ENCODE measurements at places on chromosomes 3 and 15.

GRCh38 chr3:185758912-185759311 is 65.9 kb downstream of the IGF2BP2 start:
- DNase-seq, result no peak

GRCh38 chr15:71444866-71445590 is 329.8 kb downstream of the THSD4 start:
- no peak for DNase-seq

GRCh38 chr3:122105626-122106025 is 50.5 kb downstream of the CD86 start:
- DNase-seq, result no peak

DNA sequence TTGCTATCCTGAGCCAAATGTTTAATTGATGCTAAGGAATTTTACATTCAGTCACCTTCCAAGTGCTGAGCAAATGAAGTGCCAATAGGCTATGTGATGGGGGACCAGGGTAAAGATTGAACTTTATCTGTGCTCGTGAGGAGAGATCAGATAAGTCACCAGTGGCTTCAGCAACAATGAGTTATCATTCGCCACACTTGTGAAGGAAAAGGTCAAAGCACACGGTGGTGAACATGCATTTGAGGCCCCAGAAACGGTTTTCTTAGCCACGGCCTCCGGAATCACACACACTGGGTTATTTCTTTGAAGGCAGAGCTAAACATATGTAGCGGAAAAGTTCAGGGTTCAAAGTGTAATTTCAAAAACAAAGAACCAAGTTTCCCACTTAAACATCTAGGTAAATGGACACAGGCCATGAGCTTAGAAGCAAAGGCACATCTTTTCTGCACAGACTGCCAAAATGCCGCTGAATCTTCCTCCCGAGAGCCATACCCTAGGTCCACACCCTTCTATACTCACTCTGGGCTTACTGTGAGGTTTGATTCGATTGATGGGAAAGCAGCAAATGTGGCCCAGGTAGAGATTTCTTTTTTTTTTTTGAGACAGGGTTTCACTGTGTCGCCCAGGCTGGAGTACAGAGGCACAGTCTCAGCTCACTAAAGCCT is 268.5 kb downstream of the SHQ1 start:
- DNase-seq, result no peak

- DNase-seq, result no peak
Measured at GRCh38 chr15:82043130-82043673, 2.6 kb downstream of the MEX3B start.

GRCh38 chr15:99996660-99997059 is 263.4 kb upstream of the LYSMD4 start:
- no peak for DNase-seq

GRCh38 chr3:73547427-73548248 is 77.1 kb downstream of the PDZRN3 start:
- DNase-seq, result no peak

GRCh38 chr3:9715764-9716437 is 12.3 kb downstream of the CPNE9 start:
- DNase-seq, result peak; percentile 30

GRCh38 chr3:127456471-127457093 is 134.0 kb downstream of the TPRA1 start:
- DNase-seq, result no peak

DNA sequence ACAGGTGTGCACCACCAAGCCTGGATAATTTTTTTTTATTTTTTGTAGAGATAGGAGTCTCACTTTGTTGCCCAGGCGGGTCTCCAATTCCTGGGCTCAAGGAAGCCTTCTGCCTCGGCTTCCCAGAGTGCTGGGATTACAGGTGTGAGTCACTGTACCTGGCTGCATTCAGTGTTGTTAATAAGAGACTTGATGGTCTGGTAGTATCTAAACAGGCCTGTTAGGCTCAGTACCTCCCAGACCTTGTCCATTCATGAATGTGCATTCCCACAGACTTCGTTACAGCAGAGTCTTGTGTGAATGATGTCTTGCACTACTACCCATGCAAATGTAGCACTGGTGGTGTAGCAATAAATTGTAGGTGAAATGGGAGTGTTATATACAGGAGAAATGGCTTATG is 17.7 kb downstream of the CMTM8 start:
- no peak for DNase-seq

- no peak for DNase-seq
Measured at GRCh38 chr15:59165726-59166125, 40.9 kb upstream of the LDHAL6B start.

DNA sequence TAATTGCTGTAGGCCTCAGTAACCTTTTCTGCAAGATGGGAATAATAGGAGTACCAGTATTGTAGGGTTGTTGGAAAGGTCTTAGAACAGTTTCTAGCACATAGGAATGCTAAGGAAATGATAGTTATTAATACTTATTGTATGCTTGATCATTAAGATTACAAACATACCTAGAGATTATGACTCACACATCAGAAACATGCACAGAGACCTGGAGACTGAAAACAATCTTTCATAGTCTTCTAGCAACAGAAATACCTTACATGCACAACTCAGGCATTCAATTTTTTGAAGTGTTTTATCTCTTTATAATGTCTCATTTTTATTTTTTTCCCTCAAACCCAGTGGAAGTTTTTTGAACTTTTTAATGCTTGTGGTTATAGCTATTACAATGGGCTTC is 104.4 kb upstream of the ZBTB20 start:
- DNase-seq, result no peak

GRCh38 chr15:66868918-66869317 is 166.9 kb downstream of the SMAD6 start:
- no peak for DNase-seq

DNA sequence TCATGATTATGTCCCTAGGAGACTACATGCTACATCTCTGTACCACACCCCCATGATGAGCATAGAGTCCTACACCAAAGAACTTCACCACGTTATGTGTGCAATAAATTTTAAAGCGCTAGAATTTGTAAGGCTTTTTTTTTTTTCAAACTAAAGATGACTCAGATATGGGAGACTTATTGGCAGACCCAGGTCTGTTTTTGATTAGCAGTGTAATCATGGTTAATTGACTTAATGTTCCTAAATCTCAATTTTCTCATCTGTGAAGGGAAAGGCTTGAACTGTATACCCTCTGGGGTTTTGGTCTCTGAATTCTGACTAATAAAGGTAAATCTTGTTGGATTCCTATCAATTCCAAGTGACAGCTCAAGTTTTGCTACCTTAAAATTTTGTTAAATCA is 26.4 kb downstream of the ABI3BP start:
- no peak for DNase-seq

DNA sequence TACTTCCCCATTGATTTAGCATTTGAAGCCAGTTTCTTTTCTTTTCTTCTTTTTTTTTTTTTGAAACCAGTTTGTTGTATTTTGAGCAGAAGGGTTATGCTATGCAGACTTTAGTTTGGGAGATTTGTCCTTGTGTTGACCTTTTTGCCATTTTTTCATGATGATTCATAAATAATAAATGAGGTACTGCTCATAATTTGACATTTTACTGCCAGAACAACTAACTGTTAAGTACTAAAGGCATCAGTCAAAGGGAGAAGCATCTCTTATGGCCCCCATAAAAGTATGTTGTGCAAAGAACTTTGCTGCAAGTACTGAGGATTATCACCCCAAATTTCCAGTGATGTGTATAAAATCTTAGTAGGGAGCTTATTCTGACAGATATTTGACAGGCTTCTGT is 1.7 kb upstream of the GPR87 start:
- no peak for DNase-seq

DNA sequence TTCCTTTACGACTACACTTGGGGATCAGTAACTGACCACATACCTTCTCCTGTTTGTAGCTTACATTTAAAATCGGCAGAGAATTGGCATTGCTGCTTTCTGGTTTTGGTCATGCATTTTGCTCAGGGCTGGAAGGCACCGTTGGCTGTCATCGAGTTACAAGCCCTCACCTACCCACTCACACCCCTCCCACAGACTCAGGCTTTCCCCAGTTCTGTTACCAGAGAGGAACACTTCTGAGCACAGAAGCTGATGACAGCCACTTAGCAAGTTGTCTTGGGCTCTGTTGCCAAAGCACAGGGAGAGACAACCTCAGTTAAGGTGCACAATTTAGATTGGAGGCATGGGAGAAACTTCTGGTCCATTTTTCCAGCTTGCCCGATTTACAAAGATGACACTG is 204.8 kb upstream of the TOPAZ1 start:
- DNase-seq, result no peak

- no peak for DNase-seq
Measured at GRCh38 chr3:186988806-186989205, 58.5 kb downstream of the ST6GAL1 start.

- DNase-seq, result no peak
Measured at GRCh38 chr3:25259871-25260270, 168.2 kb upstream of the RARB start.

DNA sequence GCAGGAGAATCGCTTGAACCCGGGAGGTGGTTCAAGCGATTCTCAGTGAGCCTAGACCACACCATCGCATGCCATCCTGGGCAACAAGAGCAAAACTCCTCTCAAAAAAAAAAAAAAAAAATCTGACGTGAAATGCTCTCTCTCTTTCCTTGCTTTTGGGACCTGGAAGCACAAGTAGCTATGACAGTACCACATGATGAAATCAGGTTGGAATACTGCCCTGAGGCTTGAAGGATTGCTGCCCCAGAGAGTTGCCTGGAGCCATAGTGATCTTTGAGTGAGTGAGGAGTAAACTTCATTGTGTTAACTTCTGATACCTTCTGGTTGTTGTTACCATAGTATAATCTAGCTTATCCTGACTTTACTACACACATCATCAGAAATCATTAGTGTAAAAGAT is 23.3 kb downstream of the AKAP13 start:
- no peak for DNase-seq

- no peak for DNase-seq
Measured at GRCh38 chr15:26635614-26636013, 137.3 kb downstream of the GABRB3 start.

DNA sequence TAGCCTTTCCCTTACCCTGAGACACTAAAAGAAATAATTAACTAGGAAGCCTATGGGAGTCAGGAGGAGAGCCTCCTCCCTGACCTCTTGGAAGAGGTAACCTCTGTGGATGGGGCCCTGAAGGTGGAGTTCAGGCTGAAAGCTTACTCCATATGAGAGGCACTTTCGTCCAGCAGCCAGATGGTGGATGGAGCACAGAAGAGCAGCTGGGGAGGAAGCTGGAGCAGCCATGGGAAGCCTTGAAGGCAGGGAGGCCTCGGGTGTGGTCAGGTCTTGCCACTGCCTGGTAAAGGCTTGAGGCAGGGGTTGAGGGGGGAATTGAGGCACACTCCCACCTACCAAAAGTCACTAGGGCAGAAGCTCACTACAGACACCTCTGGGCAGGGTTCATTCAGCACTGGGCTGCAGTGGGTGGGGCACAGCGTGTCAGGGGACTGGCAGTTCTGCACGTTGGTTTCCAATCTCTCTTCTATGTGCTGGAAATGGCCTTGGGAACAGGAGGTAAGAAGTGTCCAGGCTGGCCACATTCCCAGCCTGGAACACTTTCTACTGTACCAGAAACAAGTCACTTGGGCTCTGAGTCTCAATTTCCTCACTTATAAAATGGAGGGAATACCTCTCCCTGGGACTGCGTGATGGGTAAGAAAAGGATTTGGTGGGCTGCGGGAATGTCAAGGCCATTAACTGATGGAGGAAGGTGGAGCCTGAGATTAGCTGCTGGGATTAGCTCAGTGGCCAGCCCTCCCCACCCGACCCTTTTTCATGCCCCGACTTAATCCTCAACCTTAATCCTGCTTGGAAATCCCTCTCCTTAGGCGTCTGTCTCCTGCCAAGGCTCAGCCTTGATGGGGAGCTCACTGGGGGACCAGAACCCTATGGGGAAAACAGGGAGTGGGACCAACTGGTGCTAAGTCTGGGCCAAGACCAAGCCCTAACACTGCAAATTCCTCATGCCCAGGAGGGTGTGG is 5.4 kb downstream of the PCBP4 start:
- DNase-seq, result no peak

- DNase-seq, result no peak
Measured at GRCh38 chr15:32803631-32804030, 85.8 kb downstream of the GREM1 start.

- no peak for DNase-seq
Measured at GRCh38 chr3:41198526-41198925, 779 bp upstream of the CTNNB1 start.

DNA sequence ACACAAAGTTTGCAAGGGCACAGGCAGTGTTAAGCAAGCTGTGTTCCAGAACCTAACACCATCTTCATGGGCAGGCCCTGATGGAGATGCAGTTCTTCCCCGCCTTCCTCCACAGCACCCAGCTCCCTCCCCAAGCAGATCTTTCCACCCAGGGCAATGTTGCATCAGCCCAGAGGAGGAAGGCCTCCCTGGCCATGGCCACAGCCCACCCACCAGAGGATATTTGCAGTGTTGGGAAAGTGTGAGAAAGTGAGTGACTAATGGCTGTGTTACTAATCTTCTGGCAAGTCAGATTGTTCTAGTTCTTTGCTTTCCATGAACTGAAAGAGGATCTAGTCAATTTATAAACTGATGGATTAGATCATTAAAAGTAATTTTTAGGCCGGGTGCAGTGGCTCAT is 42.0 kb upstream of the ATP10A start:
- no peak for DNase-seq

DNA sequence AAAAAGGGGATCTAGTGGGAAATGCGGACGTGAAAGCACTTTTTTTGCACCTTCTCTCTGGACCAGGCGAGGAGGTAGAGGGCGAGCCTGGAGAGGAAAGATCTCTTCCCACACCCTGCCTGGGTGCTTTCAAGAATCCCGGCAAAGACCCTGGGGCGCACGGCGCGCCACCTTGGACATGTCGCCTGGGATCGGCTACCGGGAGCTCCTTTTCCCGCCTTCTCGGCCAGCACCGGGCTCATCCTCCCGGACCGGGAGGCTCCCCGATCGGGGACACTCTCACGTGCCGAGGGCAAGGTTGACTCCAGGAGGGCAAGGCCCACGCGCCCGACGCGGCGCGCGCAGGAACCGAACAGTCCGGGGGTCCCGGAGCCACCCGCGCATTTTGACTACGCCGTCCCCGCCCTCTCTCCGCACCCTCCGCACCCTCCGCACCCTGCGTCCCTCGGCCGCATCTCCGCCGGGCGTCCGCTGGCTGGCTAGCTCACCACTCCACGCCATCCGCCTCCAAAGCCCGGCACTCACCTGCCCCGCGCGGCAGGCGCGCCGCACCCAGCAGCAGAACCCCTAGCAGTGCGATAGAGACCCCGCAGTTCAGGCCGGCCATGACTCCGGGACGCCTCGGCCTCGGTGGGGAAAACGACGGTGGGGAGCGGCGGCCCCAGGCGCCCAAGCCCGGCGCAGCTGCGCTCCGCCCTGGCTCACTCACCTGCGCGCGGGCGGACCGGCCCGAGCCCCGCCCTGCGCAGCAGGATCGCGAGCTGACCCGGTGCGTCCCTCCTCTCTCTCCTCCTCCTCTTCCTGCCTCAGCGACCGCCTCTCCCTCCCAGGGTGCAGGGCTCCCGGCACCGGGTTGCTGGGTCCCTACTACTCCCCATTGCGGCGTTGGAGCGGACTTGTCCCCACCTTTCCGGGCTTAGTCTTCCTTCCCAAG is at the start of gene CDCP1:
Gene CDCP1, minus strand, starts transcription at position 698 of the 934 bp plus-strand sequence. Its CDS starts 91 bp downstream, at position 607.
- DNase-seq, result no peak

GRCh38 chr15:43777267-43777914 is 625 bp upstream of the ELL3 start:
- DNase-seq, result peak; percentile 69
